ENCODE measurements at places on chromosomes 3 and 15.
A peak's percentile ranks its signal among the peaks of the same experiment; 100 is the strongest.

GRCh38 chr3:196192524-196193051 is 18.6 kb downstream of the ZDHHC19 start:
- peak; percentile 34 for DNase-seq

DNA sequence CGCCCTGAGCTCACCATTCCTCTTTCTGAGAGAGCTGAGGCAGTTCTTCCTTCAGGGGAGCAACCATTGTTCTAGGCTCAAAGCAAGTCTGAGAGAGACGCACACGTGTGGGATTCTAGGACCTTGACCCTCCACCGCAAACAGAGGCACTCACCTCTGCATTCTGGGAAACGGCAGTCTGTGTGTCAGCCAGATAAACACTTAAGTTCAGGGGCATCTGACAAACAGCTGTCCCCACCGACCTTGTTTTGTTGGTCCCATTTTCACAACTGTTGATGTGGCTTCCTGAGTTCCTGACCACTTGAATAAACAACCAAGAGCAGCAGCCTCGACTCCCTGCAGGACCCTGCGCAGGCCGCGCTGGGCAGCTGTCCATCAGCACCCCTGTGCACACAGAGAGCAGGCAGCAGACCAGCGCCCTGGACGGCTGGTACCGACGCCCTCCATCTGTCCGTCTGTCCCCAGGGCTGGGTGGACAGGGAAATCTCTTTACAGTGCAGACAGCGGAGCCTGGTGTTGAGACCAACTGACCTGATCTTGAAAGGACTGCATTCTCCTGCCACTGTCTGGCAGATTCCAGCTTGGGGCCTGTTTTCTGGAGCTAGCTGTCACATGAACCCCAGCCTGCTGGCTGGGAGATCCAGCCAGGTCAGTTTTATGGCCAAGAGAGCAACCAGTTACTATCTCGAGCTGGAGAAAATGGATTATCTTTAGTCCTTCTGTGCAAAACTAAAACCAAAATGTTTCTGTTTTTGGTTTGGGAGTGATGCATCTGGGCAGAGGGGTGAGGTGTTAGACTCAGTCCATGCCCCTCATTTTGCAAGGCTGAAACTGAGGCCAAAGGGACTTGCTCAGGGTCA is 64.2 kb downstream of the FAM43A start:
- DNase-seq, result peak; percentile 87

- DNase-seq, result no peak
These were observed 16.9 kb downstream of the RFTN1 start for GRCh38 chr3:16496408-16497222.

GRCh38 chr3:112463250-112463649 is 36.0 kb downstream of the BTLA start:
- no peak for DNase-seq

DNA sequence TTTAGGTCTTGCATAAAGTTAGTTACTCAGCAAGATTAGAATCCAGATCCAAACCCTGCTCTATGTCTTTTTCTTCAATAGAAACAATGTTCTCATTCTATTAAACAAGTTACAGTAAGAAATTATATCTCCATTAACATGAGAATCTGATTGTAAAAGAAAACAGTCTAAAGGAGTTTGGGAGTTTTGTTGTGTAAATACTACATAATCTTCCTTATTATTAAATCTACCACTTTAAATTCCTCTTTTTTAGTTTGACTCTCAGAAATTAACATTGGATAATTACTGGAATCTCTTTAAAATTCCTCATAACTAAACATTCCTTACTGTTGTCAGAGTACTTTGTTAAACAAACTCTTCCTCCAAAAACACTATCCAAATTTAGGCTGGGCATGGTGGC is 1.7 kb upstream of the GOLIM4 start:
- DNase-seq, result no peak

- no peak for DNase-seq
These were observed 17.7 kb downstream of the STAG1 start for GRCh38 chr3:136734382-136735070.

DNA sequence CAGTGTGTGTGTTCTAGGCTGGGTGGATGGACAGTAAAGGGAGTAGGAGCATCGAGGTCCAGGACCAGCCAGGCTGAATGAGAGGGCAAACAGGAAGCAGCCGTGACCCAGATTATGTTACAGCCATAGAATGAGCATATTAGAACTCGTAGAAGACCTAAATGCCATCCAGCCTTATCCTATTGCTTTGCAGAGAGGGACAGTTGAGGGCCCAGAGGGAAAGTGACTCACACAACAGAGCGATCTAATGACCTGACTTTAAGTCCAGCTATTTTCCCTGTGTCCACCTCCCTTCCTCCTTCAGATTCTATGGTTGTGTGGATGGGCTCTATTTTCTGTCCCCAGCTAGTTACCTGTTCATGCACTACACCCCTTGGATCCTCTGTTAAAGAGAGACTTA is 634.1 kb upstream of the TBL1XR1 start:
- DNase-seq, result no peak

- DNase-seq, result peak; percentile 62
These were observed 4.3 kb downstream of the ISL2 start for GRCh38 chr15:76340803-76341365.

- DNase-seq, result no peak
These were observed 15.2 kb downstream of the MCM2 start for GRCh38 chr3:127613406-127613805.

GRCh38 chr3:115808816-115809215 is 185.5 kb downstream of the GAP43 start:
- DNase-seq, result no peak

- DNase-seq, result peak; percentile 49
These were observed 16.6 kb downstream of the ZIC4 start for GRCh38 chr3:147389717-147390116.

GRCh38 chr3:184660931-184661330 is 50.9 kb downstream of the MAGEF1 start:
- no peak for DNase-seq

DNA sequence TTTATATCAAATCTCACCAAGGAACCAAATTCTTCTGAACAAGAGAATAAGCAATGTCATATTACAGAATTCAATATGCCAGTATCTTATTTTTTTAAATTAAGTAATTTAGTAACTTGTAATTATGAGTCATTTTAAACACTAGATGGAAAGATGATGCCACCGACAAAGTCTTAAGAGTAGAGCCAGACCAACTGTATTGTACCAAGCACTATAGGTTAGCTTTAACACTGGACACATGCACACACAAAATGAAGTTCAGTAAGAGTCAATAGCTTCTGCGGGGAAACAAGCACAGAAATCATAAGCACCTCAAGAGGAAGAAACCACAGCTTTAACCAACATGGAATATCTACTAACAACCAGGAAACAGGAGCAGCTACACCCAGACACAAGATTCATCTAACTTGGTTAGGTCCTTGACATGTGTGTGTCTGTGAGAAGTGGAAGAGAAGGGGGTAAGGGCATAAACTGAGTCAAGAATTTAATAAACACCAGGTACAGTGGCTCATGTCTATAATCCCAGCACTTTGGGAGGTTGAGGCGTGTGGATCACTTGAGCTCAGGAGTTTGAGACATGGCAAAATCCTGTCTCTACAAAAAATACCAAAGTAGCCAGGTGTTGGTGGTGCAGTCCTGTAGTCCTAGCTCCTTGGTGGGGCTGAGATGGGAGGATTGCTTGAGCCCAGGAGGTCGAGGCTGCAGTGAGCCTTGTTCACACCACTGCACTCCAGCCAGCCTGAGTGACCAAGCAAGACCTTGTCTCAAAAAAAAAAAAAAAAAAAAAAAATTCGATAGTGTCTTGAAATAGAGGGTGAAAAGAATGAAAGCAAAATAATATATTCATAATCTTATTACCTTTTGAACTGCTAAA is 28.9 kb downstream of the DENND4A start:
- DNase-seq, result no peak

- DNase-seq, result no peak
These were observed 615.5 kb downstream of the ROBO2 start for GRCh38 chr3:77655396-77655795.

DNA sequence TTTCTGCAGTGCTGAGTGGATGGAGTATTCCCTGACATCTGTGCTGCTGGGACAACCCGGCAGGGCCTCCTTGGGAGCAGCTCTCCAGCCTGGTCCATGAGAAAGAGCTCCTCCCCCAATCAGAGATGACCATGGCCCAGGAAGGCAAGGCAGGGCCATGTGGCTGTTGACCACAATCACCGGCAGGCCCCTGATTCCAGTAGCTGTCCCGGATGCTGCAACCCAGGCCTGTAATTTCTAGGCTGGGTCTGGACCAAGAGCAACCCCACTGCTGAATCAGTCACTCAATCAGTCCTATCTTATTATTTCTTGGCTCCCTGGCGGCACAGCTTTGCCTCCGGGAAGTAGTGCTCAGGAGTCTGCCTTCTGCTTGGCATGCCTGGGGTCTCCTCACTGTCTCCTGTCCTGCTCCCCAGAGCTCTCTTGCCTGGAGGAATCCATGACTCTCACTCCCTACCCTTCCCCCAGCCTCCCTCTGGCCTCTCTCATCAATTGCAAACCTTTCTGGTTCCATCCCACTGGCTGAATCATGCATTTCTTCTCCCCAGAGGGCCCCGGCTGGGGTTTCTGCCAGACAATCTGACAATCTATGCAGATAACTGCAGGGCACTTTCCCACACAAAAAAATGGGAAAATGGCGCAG is 32.6 kb upstream of the ITGA11 start:
- DNase-seq, result no peak

DNA sequence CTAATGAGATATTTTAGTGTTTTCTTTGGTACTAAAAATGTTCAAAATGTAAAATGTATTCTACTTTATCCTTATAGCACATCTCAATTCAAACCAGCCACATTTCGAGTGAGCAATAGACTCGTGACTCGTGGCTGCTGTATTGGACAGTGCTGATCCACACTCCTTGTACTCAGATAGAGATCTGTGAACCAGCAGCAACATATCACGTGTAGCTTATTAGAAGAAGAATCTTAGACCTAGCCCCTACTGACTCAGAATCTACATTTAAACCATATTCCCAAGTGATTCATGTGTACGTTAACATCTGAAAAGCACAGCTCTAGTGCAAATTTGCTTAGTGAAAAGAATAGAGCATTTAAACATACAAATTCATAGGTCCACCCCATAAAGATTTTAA is 130.9 kb downstream of the IL1RAP start:
- no peak for DNase-seq

DNA sequence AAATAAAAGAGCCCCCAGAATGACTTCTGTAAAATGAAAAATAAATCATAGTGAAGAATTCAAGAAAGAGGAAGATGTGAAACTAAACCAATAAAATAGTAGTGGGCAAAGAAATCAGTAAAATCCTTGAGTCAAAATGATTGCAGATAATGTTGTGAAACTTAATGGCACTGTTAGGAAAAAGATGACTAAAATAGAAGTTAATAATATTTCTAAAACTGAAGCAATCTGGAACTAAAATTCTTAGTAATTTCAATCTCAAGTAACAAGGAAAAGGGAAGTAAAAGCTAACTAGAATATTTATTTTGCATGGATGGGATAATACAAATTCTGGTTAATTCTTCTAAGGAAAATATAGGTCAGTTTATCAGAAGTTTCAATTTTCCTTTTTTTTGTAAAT is 84.6 kb downstream of the TMCO5A start:
- no peak for DNase-seq

- peak; percentile 37 for DNase-seq
These were observed at the start of gene ANKRD28 for GRCh38 chr3:15797642-15798303. Gene ANKRD28, minus strand, starts transcription at chr3:15797979. Its CDS starts 1,458 bp downstream, at chr3:15796521.

DNA sequence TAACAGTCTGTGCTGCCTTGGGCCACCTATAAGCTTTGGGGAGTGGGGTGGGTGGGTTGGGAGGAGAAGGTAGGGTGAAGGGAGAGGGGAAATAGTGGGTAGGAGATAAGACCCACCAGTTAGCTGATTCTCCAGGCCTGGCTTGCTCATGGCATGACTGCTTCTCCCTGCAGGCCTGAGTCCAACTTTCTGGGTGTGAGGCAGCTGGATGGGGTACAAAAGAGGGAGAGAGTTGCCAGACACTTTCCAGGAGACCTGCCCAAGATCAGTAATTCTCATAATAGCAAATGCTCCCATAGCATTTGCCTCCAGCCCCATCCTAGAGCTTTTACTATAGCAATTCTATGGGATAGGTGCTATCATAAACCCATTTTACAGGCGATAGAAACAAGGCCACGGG is 7.7 kb downstream of the CGNL1 start:
- no peak for DNase-seq

DNA sequence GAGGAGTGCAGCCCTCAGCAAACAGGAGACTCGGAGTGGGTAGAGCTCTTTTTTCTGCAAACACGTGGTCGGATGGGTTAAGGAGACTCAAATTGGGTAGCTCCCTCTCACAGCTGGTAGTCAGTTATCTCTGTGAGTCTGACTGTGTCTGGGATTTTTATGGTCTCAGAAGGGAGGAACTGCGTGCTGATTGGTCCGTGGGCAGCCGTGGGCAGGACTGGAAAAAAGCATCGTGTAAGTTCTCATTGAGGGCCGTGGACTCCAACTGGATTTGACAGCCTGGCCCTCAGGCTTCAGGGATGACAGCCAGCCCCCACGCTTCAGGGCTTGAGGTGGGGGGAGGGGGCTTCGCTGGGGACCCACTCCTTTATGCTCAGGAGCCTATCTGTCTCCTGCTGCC is 463.9 kb downstream of the EPHA3 start:
- peak; percentile 35 for DNase-seq

- no peak for DNase-seq
These were observed 237.5 kb downstream of the FOXP1 start for GRCh38 chr3:71346061-71346460.

DNA sequence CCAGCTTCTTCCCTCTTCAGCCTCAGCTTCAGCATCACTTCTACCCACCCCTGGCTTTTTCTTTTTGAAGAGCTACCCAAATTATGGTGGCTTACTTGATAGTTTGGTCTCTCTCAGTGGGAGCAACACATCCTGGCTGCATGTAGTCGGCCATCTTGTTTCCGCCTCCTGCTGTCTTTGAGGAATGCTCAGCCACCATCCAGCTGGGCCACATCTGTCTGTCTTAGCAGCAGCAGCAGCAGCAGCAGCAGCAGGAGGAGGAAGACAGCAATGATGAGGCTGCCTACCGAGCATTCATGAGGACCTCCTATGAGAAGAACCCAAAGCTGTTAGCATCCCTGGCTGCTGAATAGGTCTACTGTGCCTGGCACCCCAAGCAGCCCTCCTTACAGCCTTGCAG is 19.7 kb downstream of the IL16 start:
- peak; percentile 17 for DNase-seq

DNA sequence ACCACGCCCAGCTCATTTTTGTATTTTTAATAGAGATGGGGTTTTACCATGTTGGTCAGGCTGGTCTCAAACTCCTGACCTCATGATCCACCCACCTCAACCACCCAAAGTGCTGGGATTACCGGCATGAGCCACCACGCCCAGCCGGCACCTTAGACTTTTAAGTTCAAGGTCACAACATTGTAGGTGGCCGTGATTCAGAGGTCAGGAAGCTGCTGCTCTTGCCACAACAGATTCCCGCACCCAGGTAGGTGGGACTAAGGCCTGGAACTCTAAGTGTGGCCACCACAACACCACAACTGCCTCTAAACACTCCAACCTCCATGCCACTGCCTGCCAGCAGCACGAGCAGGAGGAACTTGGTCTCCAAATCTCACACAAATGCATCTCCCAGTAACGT is 196.8 kb downstream of the STT3B start:
- DNase-seq, result no peak

- DNase-seq, result no peak
These were observed 61.1 kb downstream of the SLC12A8 start for GRCh38 chr3:125151442-125151817.

- DNase-seq, result no peak
These were observed 1530.3 kb downstream of the SI start for GRCh38 chr3:163548015-163548414.

Data from ELF-1 (cell line).